Activated CD4-positive, alpha-beta T cell treated with anti-CD3 and anti-CD28 coated beads for 36 hours (primary cell): ENCODE measurements at places on chromosomes 3 and 15.

DNA sequence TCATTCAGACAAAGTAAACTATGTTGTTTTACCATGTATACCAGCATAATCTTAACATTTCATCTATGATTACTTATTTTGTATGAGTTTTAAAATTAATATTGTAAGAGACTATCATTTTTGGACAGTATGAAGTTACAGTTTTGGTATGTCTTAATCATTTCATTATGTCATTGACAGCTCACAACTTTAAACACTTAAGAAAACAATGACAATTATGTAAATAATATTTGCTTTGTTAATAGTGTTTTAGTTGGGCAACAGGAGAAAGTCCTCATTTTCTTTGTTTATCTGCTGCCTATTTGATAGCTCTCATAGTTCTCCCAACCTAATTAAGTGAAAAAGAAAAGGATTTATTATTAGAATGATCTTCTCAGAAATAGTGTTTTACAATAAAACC lies 80.2 kb downstream of the MEF2A start:
- no peak for DNase-seq

DNA sequence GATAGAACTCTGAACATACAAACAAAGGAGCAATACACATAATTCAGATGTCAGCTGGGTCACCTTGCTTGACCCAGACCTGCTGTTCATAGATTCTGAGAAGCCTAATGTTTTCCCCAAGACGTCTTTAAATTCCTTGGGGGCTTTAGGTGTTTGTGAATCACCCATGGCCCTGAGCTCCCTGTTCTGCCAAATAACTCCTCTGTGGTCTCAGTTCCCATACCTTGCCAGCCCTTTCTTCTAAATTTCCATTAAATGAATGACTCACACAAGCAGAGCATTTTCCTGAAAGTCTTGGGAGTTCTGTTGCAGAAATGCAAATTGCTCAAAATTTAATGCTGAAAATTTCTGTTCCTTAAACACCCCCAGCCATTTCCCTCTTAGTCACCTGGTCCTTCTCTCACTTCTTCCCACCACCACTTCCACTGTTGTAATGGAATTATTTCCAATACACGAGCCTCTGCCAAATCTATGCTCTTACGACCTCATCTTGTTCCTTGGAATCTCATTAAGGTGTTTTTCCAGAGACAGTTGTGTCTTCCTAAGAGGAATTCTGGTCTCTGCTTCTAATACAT lies 33.4 kb upstream of the PSMD6 start:
- no peak for DNase-seq

- DNase-seq = no peak
Measured at GRCh38 chr3:150073031-150073430, 102.3 kb upstream of the PFN2 start.

- DNase-seq = no peak
Measured at GRCh38 chr15:90716317-90716975, 700 bp upstream of the BLM start.

- DNase-seq = no peak
Measured at GRCh38 chr3:33179132-33179531, 39.5 kb downstream of the SUSD5 start.

DNA sequence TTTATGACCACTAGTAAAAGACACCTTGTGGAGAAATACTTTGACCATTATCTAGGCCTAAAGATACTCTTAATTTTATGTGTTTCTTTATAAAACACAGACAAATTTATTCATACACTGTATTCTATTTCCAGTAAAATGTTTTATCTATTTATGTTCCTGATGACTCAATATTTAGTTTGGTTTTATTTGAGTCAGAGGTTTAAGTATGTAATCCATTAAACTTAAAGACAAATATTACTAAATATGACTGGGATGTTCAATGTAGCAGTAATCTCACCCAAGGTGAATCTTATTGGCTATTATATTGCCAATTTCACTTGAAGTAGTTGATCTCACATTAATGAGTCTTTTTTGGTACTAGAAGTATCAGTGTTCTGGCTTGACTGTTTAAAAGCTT lies 799.7 kb downstream of the CADM2 start:
- no peak for DNase-seq

DNA sequence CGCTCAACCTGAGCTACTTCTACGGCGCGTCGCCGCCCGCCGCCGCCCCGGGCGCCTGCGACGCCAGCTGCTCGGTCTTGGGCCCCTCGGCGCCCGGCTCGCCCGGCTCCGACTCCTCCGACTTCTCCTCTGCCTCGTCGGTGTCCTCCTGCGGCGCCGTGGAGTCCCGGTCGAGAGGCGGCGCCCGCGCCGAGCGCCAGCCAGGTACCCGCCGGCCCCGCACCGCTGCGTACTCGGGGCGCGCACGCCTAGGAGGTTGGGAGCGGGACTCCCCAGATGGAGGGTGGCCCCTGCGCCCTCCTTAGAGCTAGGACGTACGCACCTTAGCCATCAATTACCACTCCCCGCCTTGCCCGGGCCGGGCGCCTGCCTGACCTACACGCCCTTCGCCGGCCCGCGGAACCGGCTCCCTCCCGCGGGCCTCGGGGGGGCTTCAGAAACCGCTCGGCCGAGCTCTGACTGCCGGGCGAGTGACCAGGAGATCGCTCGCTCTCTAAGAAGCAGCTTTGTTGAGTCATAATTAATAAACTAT lies 466 bp downstream of the NFKBIZ start:
- peak; percentile 78 for DNase-seq
